Activated CD4-positive, alpha-beta T cell treated with anti-CD3 and anti-CD28 coated beads, Interleukin-2, amount 10 ng/mL, durations not matched to agents 24 days and 14 days (primary cell): ENCODE measurements at places on chromosomes 2 and 18. TPM values are rescaled to one million over a fixed set of nuclear protein-coding genes. Genes with fewer than 3 reads are reported as not detected.

GRCh38 chr2:60819155-60819862, 62.1 kb upstream of the REL start:
- DNase-seq, result peak; percentile 95

DNA sequence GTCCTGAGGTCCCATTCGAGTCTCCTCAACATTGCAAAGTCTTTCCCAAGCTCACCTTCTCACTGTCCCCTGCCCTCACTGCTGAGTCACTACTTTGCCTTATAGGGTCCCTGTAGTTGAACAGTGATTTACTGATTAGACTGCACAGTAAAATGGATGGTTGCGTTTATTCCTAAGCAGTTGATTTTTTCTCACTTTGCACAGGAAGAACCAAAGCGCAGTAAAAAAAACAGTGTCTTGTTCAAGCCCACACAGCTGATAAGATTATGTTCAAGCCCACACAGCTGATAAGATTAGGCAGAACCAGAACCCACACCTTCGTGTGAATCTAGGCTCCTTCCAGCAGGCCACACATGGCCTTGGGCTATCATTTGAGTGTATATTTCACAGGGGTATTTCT, 215.3 kb upstream of the COPS8 start:
- DNase-seq, result no peak

GRCh38 chr18:72895548-72895947, 27.8 kb upstream of the NETO1 start:
- no peak for DNase-seq

The INSIG2 gene
- 35.2 and 35.6 TPM in 2 replicates for total RNA-seq

GRCh38 chr2:19687017-19687659, 214.6 kb downstream of the TTC32 start:
- no peak for DNase-seq

- DNase-seq, result no peak
These were observed 44.2 kb upstream of the DSC1 start for GRCh38 chr18:31206787-31207381.

GRCh38 chr18:46485675-46486194, 171.3 kb downstream of the LOXHD1 start:
- no peak for DNase-seq

DNA sequence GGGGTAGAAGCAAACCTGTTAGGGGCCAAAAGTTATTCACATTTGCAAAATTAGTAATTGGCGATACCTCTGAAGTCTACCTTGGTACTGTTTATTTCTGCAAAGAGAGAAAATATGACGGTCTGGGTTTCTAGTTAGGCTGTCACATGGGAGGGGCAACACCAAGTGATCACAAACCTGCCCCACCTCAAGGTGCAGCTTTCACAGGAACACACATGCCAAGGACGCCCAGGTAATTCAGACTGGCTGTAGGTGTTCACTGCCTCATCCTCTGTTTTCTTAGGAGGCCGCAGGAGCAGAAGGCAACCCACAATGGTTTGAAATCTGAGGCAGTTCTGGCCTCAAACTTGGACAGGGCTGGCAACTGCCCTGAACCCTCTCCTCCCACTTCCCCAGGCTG, 56.2 kb downstream of the STPG4 start:
- DNase-seq, result no peak

The CTIF gene
- 6.5 and 9.5 TPM in 2 replicates for total RNA-seq

GRCh38 chr18:11495441-11495840, 114.0 kb upstream of the SLC35G4 start:
- DNase-seq, result no peak

GRCh38 chr2:45643543-45644542, 7.6 kb upstream of the PRKCE start:
- peak; percentile 93 for DNase-seq

The NYAP2 gene
- not detected in 2 replicates for total RNA-seq

- DNase-seq, result no peak
These were observed 119.9 kb downstream of the MTCL1 start for GRCh38 chr18:8825273-8825672.

- DNase-seq, result no peak
These were observed 89.1 kb downstream of the ALPK2 start for GRCh38 chr18:58539659-58540380.

The PCGF1 gene
- total RNA-seq, result 43.3 and 45.8 TPM in 2 replicates

DNA sequence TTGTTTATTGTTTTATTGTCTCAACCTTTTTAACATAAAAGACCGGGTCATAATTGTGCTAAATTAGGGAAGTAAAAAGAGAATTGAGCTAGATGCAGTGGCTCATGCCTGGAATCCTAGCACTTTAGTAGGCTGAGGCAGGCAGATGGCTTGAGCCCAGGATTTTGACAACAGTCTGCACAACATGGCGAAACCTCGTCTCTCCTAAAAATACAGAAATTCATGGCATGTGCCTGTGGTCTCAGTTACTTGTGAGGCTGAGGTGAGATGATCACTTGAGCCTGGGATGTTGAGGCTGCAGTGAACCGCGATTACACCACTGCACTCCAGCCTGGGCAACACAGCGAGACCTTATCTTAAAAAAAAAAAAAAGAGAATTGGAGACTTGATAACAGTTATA, 104.2 kb upstream of the TTC27 start:
- no peak for DNase-seq

GRCh38 chr18:75113455-75113854, 95.5 kb downstream of the PTGR3 start:
- DNase-seq, result no peak

The PAX3 gene
- not detected in 2 replicates for total RNA-seq

The CCDC85A gene
- not detected in 2 replicates for total RNA-seq

- DNase-seq, result no peak
These were observed 69.5 kb downstream of the GPD2 start for GRCh38 chr2:156505696-156506095.

The BIN1 gene
- 38.3 and 39.7 TPM in 2 replicates for total RNA-seq

The NT5C1B gene
- not detected in 2 replicates for total RNA-seq

GRCh38 chr2:177545143-177545542, 152.6 kb downstream of the AGPS start:
- DNase-seq, result no peak

DNA sequence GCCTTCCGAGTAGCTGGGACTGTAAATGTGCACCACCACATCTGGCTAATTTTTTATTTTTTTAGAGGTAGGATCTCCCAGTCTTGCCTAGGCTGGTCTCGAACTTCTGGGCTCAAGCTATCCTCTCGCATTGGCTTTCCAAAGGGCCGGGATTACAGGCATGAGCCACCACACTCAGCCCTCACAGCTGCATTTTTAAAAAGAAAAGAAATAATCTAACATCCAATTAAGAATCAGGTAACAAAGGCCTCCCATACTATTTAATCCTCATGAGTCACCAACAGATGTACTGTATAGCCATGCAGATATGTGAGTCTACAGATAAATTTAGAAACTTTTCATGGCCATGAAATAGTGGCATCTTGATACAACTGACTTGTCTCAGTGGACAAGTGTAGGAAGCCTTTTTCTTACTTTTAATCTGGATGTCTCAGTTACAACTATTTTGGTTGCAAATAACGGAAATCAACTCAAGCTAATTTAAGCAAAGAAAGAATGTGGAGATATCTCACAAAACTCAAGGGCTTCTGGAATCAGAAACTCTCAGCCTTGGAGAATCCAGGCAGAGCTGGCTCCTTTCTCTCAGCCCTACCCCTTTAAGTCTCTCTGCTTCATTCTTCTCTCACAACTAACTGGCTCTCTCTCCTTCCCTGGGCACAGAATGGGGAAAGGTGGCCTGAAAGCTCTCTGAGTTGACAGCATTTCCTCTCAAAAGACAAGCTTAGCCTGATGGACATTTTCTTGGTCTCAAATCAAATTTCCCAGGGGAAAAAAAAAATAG, 12.8 kb upstream of the PPM1B start:
- DNase-seq, result no peak

GRCh38 chr18:24727685-24728084, 267.2 kb downstream of the HRH4 start:
- DNase-seq, result peak; percentile 47

GRCh38 chr2:207458582-207458981, 71.2 kb upstream of the CREB1 start:
- DNase-seq, result no peak

DNA sequence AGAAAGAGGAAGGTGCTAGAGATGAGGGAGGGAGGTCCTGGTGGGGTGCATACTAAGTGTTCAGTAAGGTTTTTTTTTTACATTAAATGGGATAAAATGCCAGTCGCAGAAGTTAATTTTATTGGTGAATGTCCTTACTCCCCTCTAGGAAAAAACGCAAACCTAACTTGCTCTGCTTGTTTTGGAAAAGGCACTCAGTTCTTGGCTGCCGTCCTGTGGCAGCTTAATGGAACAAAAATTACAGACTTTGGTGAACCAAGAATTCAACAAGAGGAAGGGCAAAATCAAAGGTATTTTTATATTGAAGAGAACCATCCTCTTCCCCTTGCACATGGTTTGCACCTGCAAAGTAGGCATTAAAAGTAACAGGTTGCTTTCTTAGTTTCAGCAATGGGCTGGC, 12.7 kb upstream of the IL18R1 start:
- peak; percentile 6 for DNase-seq

- DNase-seq, result no peak
These were observed 149.0 kb upstream of the CDH7 start for GRCh38 chr18:65601775-65602174.

The ADAM23 gene
- total RNA-seq, result 0.05 and 0.38 TPM in 2 replicates

The BMP10 gene
- not detected in 2 replicates for total RNA-seq

GRCh38 chr2:8125741-8126711, 555.8 kb upstream of the ID2 start:
- DNase-seq, result no peak

DNA sequence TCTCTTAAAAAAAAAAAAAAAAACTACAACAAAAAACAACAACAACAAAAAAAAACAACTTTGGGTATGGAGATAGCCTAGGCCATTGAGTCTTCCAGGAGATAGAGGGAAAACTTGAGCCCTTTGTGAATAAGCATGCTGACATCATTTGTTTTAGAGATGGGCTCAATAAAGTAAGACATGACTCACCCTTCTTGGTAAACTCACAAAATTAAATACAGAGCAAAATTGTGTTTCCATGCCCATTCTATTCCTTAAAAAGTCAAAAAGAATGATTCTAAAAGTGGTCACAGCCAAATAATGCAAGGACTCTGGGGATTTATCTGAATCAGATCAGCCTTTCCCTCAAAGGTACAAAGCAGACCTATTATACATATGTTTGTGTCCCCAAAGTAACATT, 117.4 kb downstream of the ETAA1 start:
- DNase-seq, result no peak

The HS1BP3 gene
- total RNA-seq, result 7.1 and 8.9 TPM in 2 replicates

DNA sequence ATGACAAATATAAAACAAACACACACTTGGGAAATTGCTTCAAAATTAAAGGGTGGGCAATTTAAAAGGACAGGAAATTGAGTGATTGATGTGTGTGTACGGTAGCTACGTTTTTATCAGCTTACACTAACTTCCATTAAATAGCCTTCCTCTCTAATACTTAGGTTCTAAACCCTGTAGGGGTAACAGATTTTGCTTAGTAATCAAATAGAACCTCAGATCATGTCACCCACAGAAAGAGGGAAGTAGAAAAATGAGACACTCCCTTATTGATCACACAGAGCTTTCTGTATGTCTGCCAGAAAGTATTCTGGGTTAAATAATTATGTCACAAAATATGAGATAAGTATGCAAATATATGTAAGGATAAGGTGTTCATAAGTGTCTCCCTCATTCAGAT, 93.3 kb downstream of the ICA1L start:
- DNase-seq, result no peak

DNA sequence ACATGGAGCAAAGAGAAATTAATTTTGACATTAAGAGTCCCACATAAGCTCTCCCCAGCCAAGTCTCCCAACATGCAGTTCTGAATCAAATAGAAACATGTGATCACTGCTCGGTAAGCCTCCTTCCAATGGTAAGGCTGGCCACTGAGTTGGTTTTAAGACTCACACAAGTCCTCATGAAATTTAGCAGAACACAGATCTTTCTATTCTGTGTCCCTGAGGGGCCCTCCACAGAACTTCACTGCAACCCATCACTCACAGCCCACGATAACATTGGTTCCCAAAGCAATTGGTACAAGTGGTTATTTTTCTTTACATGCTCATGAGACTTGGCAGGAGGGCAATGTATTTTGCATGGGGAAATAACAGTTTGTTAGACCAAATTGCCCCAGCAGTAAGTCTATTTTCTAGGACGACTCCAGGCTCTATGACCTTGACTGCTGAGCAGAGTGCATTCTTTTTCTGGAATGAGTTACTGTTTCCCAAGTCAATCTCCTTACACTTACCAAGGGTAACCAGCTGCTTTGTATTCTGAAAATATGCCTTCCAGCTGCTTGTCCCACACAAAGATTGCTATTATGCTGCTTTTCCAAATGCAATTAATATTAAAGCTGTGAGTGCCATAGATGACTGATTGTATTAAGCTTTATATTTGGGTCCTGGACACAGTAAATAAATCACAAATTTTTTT, 142.3 kb upstream of the TANK start:
- DNase-seq, result no peak

GRCh38 chr2:117470311-117471095, 344.0 kb upstream of the DDX18 start:
- DNase-seq, result peak; percentile 69

GRCh38 chr2:157925071-157925470, 48.9 kb upstream of the ACVR1 start:
- DNase-seq, result no peak

GRCh38 chr2:176280156-176280555, 10.9 kb downstream of the MTX2 start:
- no peak for DNase-seq

DNA sequence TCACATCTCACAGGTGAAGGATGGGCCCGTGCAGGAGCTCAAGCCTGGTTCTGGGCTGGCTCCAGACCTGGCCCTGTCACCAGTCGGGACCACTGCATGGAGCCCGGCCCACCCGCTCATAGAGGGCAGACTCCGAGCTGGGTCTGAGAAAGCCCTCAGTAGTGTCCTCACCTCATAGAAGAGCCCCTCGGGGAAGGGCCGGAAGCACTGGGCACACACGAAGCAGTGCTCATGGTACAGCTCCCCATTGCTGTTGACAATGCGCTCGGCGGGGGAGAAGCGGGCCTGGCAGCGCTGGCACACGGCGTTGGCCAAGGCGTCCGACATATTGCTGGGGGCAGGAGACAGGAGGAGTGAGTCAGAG, 11.3 kb downstream of the GPR17 start:
- DNase-seq, result no peak

- DNase-seq, result no peak
These were observed 840.4 kb downstream of the CPS1 start for GRCh38 chr2:211396815-211397214.

DNA sequence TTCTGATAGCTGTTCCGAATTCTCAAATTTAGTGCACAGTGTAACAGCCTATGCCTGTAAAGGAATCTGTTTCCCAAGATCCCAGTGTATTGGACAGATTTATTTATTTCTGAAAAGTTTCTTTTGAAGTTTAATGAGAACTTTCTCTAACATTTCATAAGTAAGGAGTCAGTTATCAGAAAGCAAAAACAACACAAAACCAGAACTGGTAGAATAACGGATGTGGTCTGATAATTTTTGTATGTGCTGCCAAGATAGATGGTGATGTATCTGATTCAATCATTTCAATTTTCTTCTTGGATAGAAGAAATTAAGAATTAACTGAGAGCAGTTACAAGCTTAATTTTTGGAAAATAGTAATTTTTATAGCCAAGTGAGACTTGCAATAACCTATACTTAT, 374.3 kb downstream of the SOCS6 start:
- no peak for DNase-seq
